Activated T-cell treated with anti-CD3 and anti-CD28 coated beads, Interleukin-2, amount 50 U/mL, for 24 hours (primary cell): ENCODE measurements at places on chromosomes 4 and X.

DNA sequence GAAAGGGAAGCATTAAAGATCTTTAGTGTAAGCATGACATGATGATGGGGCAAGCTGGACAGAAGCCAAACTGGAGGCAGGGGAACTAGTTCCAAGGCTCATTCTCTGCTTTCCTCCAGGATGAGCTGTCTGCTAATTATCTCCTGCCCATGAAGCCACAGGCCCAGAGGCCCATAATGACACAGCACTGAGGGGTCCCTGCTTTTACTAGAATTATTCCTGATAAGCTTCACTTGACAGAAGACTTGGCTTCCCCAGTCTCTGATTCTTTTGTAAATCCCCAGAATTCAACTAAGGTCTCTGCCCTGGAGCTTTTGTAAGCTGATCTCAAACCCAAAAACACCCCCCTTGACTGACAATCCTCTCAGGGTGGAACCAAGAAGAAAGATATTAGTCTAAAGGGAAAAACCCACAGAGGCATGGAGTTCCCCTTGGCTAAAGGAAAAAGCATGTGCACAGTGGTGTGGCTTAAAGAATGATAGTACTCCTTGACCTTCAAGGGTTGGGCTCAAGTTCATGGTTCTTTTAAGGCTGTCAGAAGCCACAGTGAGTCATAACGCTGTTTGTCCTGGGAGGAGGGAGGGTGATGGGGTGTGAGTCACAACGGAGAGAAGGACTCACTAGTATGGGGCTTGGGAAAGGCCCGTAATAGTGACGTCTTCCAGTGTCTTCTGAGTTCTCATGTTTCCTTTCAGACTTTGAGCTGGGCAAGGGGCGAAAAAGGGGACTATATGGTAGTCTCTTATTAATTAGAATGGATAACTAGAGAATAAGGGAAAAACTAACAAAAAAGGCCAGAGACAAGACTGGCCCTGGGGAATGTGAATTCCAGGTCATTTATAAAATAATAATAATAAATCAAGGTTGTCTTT, 146.0 kb upstream of the CPEB2 start:
- DNase-seq, result peak; percentile 54

DNA sequence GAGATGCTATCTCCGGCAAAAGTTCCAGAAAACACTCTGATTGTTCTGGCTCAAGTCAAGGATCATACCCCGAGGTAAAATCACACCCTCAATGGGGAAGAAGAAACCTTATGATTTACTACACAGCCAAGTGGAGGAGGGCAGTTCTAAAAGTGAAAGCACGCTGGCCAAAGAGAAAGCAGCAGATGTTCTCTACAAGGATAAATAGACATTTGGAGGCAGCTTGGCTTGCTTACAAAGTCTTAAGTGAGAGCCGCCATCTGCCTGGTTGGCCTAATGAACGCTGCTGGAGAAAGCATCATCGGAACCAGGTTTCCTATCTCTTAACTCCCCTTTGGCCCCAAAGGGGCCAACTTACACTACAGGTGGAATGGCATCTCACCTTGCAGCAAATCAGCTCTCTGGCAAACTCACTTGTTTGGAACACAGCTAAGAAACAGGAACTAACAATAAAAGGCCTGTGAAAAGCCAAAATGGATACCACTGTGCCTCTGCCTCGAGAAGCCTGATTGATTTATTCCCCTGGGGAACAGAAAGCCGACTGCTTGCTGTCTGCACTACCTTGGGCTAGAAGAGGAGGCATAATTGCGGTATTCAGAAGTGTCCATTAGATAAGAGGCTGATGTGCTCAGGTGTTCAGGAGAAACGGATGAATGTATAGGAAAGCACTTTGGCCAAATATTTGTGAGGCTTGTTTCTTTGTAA, 22.8 kb downstream of the FRAS1 start:
- no peak for DNase-seq

DNA sequence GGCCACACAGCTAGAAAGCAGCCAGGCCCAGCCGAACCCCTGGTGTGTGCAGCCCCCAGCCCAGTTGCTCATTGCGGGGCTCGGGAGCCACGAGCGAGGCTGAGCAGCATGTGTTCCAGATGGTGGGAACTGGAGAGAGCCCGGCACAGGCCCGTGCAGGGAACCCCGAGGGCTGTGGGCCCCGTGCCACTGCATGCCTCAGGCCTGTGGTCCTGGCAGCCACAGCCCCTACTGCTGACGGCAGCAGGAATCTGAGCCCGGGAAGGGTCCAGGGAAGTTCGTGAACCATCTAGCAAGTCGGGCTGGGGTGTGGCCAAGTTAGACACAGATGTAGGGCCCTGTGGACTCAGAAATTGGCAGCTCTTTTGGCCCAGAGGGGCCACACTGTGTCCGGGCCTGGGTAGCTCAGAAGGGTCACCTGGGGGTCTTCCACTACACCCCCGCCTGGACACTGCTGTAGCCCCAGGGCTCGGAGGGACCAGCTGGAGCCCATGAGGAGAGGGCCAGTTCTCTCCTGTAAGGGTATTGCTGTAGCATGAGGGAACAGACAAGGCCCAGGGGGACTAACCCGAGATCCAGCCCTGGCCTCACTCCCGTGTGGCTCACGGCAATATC, 12.1 kb downstream of the HTRA3 start:
- DNase-seq, result no peak

DNA sequence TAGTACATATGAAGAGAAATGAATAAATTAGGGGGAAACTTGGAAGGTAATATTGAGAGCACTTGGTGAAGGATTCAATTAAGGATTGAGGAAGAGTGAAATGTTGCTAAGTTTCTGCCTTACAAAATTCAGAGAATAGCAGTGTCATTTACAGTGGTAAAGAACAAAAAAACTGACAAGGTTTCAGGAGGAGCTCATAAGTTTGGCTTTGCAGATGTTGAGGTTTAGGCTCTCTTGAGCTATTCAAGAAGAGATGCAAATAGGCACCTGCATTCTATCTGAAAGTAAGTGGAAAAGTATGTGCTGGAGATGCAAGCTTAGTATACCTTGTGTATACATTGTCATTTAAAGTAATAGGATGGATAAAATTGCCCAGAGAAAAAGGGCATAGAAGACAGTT, 22.3 kb upstream of the EMCN start:
- DNase-seq, result no peak

DNA sequence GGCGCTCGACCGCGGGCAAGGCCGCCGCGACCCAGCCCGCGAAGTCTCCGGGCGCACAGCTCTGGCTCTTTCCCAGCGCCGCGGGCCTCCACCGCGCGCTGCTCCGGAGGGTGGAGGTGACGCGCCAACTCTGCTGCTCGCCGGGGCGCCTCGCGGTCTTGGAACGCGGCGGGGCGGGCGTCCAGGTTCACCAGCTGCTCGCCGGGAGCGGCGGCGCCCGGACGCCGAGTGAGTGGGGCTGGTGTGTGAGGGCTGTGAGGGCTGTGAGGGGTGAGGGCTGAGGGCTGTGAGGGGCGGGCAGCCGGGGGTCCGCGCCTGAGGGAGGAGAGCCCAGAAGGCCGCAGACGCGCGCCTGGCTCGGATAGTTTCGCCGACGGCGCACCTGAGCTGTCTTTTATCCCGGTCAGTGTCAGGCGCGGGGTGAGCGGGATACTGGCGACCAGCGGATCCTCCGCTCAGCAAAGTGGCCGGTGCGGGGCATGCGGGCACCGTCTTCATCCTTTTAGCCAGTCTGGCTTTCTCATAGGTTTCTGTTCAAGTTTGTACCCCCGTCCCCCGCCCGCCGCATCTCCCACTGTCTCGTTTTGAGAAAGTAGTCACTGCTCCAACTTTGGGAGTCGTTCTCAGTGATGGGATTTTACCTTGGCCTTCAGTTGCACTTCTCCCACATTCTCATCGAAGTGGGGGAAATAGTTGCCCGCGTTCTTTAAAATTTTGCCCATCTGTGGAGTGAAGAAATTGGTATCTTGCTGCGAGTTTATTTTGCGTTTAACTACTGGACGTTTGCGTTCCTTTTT, 586 bp downstream of the HERC5 start:
- DNase-seq, result no peak

- peak; percentile 45 for DNase-seq
These were observed 691 bp downstream of the MAGED1 start for GRCh38 chrX:51893931-51894696.

DNA sequence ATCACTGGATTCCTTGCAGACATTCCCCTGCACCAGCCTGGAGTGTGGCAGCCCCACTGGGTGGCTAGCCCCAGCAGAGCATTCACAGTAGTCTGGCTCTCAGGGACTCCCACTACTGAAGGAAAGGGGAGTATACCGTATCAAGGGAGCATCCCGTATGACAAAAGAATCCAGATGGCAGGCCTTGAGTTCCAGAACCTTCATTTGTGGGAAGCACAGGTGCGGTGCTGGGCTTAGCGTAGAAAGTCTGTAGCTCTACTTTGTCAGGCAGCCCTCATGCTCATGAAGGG, 79.6 kb downstream of the CENPC start:
- no peak for DNase-seq

DNA sequence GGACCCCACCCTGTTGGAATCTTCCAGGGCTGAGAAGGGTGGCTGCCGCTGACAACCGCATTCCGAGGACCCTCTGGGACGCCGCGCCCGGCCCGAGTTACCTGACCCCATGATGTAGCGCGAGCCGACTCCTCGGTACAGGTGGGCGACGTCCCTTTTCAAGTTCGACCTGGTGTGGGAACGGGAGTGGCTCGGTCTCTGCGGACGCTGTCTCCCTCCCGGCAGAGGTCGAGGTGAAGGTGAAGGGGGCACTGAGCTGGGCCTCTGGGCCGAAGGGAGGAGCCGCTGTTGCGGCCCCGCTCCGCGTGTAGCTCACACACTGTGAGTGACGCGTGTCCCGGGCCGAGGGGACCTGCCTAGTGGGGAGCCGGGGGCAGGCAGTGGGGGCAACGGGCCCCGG, 4.5 kb downstream of the GTPBP6 start:
- no peak for DNase-seq

DNA sequence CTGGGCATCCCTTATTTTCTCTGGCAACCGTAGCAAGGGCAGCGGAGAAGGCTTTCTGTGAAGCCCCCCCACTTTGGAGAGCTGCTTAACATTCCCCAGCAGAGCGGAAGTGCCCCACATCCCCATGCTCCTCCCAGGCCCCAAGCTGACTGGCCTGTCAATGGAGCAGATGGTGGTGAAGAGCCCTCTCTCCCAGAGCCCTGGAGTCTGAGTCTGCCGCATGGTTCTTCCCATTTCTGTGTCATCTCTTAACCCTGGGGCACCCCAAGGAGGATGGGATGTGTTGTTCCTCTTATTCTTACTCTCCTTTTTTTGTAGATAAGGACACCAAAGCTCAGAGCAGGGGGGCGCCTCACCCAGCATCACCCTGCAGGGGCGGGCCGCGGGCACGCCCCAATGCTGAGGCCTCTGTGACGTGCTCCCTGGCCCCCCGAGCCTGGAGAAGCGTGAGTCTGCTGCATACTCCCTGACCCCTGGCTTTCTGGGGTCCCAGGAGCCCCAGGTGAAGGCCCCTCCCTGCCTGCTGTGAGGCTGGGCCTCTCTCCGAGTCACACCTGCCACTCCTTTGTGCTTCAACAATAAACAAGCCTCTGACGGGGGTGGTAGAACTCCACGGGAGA, 35.9 kb downstream of the ADRA2C start:
- DNase-seq, result no peak

DNA sequence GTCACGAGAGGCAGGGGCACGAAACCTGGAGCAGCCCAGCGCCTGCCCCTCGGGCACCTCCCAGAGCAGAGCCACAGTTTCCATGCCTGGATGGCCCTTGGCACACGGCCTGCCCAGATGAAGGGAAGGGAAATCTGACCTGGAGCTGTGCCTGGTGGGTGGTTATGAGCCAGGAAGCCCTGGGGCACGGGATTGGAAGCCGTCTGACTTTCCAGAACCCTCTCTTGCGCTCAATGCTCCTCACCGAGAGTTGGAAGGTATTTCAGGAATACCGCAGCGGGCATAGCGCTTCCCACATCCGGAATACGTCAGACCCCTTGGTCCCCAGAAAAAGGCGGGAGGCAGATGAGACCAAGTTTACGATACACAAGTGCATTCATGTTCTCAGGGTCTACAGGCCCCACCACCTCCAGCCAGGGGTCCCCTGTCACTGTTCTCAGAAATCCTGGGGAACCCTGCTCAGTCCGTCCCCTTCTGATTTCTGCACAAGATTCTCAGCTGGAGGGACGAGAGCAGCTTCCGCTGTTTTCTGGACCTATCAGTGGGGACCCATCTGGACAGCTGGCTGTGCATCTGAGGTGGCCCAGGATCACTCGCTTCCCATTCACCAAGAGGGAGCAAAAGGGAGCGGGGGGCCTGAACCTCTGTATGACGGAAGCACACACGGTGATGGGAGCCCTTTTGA, 172.9 kb downstream of the AFAP1 start:
- DNase-seq, result no peak
